Activated CD4-positive, alpha-beta T cell treated with anti-CD3 and anti-CD28 coated beads, Interleukin-2, amount 10 ng/mL, durations not matched to agents 24 days and 14 days (primary cell): ENCODE measurements at places on chromosomes 3 and 15. TPM values are rescaled to one million over a fixed set of nuclear protein-coding genes. Genes with fewer than 3 reads are reported as not detected.
A peak's percentile ranks its signal among the peaks of the same experiment; 100 is the strongest.

- DNase-seq = no peak
Measured at GRCh38 chr3:197050511-197050910, 20.9 kb upstream of the MELTF start.

GRCh38 chr3:15426579-15427118 is 695 bp downstream of the METTL6 start:
- DNase-seq = no peak

GRCh38 chr15:73022161-73022560 is 30.1 kb upstream of the NEO1 start:
- DNase-seq = no peak

DNA sequence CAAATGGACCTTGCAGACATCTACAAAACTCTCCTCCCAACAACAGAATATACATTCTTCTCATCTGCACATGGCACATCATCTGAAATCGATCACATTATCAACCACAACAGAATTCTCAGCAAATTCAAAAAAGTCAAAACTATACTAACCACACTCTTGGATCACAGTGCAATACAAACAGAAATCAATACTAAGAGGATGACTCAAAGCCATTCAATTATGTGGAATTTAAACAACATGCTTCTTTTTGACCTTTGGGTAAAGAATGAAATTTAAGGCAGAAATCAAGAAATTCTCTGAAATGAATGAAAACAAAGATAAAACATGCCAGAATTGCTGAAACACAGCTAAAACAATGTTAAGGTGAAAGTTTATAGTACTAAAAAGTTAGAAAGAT is 358.1 kb downstream of the NSUN3 start:
- DNase-seq = no peak

DNA sequence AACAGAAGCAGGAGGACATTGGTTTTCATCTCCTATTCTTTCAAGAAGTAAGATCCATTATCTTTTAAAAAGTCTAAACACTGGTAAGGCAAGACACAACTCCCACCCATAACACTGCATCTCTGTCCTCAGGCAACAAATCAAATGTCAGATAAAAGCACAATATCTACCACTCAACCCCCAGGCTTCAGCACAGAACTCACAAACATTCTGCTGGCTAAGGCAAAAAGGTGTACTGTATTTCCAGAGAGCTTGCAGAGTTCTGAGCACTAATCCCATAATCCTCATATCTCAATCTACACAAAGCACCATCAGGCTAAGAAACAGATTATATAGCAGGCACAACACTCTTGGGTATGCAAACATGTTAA is 20.9 kb downstream of the RAF1 start:
- DNase-seq = no peak

- no peak for DNase-seq
Measured at GRCh38 chr3:38015485-38015884, 14.0 kb downstream of the PLCD1 start.

DNA sequence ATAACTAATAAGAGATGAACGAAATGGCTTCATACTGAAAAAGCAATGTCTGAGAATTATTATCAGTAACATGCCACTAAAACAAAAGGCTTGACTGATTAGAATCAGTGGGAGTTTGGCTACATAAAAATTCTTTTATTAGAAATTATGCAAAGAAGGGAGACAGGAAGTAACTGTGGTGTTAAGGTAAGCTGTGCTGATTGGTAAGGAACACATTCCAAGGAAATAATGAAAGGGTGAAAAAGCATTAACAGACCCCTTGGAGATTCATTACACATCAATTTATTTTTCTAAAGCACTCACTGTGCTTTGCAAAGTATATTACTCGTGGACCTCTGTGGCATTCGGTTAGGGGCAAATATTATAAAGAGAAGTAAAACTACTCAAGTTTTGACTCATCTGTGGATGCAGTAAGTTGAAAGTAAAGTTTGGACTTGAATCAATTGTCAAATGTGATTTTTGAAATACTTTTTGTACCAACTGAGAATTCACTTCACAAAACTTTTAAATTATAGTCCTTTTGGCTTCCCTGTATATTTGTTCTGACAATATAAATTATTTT is 176.1 kb upstream of the ZPLD1 start:
- DNase-seq = no peak

Gene UCN2
- not detected in 2 replicates for total RNA-seq

DNA sequence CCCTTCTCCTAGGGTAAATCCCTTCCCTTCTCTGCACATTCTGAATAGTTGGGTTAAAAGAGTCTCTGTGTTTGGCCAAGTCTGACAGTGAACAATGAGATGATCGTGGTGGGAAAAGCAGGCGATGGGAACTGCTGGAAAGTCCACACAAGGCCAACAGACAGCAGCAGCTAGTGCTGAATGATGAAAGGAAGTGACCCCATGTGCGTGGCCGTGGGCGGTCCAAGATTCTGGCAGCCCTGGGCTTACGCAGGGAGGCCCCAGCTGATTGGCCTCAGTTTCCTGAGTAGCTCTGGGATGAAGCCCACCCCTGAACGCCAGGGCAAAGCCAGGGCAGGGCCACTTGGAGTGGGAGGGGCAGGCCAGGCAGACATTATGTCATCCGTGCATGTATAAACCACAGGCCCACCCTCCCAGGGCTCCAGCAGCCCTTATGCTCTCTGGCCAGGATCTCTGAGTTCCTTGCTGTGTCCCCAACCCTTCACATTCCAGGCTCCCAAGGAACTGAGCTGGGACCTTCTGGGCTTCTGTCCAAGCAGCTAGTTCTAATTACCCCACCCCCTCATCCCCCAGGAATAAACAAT is 57.8 kb downstream of the CDC25A start:
- no peak for DNase-seq

Gene CAMK2N2
- total RNA-seq = 0.14 TPM in 2 replicates

Gene CCDC66
- total RNA-seq = 36.8 and 37.8 TPM in 2 replicates

DNA sequence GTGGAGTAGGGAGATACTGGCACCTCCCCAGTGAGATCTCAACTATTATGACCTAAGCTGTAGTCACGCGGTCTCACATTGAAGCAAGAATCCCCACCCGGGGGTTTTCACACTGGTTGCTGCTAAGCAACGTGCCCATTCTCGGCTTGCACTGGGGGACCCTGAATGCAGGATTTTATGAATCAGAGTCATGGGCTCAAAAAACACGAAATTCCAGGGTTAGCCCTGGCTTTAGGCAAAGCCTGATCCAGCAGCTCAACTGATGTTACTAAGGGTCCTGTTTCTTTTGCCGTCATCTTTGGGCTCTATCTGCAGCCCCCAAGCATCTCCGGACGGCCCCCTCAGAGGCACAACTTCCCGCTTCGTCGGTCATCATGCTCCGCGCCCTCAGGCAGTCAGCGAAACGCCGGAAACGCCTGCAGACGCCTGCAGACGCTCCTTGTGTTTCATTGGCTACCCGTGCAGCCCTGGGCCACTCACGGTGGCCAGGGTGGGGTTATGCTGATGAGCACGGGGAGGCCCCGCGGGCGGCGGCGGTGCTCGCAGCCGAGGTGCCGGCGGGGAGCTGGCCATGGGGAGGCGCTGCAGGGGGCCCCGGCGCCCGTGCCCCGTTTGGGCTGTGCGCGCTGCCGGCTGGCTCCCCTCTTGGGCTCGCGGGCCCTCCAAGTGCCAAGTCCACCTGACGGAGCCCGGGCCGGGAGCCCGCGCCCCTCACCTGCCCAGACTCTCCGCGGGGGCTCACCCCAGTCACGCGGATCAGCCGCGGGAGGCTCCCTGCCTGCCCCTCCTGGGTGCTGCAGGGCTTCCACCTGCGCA is 25.8 kb downstream of the EFCC1 start:
- DNase-seq = peak; percentile 98

DNA sequence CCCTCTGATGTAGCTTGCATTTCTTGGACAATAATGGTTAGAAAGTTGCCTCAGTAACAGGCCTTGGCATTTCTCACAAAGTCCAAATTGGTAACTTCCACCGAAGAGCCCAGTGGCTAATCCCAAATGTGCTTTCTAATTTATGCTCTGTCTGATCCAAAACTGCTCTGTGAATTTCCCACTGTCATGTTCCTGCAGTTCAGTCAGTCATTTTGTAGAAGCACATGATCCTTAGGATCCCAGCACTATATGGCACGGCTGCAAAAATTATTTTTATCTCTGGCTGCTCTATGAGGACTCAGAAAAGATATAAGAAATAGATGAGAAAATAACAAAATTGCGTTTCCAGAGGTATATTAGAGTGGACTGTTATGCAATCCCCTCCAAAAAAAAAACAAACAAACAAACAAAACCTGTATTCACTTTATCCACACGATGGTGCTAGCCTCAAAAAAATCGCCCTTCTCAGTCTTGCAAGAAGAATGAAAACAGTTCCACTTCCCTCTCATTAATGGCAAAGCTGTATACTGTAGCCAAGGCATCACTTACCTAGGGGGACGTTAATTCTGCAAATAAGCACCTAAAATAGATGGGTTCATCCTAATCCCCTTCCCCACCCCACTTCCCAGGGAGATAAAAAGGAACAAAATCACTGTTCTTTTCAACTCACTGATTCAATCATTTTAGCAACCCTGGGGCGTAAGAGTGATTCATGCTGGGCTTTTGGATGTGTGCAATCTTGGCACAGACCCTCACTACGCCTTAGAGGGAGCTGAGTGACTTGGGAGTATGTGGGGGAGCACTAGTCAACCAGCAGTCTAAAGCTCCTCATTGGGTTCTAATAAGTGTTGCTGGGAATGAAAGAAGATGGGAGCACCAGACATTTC is 61.3 kb downstream of the TMCO5A start:
- DNase-seq = peak; percentile 61

Gene MB21D2
- total RNA-seq = 8.6 and 9.4 TPM in 2 replicates

DNA sequence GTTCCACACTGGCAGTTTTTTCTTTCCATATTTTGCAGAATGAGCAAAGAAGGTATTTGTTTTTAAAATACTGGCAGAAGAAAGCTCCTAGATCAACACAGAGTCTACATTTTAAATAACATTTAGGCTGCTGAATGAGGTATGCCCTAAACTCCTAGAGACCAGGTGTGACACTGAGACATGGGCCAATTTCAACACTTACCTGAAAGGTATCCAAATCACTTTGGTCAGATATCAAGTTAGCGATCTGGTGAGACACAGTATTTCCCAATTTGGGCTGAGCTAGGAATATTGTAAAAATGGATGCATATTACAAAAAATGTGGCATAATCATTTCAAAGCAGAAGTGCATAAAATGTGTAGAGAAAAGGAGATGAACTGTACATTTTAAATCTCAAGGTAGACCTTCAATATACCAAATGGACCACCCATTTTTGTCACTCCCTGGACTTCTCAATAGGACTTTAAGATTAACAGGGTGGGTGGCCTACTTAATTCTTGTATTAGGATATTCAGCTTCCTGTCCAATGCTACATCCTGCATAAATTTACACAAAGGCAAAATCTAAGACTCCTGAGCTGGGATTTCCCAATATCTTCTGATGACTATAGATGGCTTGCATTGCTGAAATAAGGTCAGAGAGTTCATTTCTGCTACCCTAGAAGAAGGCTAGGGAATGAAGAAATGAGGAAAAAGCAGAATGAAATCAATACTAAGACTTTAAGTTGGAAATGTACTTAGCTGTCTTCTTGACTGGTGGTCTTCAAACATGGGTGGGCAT is 487.8 kb downstream of the FOXP1 start:
- no peak for DNase-seq

DNA sequence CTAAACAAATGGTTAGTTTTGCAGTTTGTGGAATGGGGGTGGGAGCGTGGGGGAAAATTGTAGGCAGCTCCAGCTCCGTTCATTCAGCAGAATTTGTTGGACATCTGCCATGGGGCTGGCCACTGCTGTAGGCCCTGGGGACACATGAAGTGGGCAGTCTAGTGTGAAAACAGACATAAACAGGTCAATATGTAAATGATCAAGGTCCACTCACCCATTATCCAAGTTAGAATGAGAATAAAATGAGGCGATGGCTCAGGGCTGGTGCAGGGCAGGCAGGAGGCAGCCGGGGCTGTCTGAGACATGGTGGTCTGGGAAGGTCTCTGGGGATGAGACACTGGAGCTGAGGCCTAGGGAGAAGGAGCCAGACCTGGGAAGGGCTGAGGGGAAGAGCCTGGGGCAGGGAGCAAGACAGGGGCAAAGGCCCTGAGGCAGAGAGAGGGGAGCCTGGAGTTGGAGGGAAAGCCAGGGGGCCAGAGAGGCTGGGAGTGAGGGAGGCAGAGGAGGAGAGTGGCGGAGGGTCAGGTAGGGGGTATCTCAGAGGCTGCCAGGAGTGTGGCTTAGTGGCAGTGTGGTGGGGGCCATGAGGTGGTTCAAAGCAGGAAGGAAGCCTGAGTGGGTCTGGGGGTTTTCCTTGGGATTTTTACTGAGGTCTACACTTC is 6.2 kb upstream of the SLC6A6 start:
- no peak for DNase-seq

Gene CIDEC
- not detected in 2 replicates for total RNA-seq

Gene TTC23
- total RNA-seq = 4.7 and 6.0 TPM in 2 replicates

DNA sequence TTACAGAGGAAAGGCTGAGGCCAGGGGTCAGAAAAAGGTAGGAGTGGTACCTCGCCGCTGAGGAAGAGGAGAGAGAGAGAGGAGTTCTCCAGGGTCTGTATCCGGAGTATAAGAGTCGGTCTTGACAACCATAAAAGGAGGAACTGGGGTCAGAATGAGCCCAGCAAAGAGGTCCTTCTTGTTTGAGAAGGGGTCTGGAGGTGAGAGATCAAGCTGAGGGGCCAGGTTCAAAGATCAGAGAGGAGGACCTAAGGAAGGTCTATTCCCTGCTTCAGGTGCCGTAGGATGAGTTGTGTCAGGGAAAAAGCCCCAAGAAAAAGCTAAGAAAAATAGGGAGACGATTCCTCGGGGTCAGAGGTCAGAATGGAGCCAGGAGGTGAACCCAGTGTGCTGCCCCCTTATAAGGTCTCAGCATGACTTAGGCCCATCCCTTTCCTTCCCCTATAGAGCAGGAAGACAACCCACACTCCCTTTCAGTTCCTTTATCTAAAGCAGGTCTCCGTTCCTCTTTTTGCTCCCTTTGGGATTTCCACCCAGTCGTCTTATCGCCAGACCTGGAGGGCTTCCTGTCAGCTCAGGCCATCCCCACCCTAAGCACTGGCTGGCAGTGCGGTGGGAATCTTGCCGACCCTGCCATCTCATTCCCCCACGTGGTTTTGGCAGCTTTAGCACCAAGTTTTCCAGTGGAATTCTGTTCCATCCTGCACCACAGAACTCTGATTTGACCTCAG is 651 bp downstream of the MTMR14 start:
- peak; percentile 71 for DNase-seq

DNA sequence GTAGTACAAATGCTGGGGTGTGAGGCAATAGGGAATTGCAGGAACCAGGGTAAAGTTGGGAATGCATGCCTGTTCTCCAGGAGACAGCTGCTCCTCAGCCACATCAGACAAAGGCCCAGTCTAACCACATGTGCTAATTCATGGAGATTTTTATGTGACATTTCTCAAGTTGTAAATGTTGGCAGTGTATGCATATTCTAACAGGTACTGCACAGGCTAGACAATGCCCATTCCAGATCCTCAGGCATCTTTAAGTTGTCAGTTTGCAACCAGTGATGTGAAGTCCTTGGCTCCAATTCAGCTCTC is 84.9 kb downstream of the EEFSEC start:
- no peak for DNase-seq

GRCh38 chr15:99719096-99719541 is 14.1 kb downstream of the LYSMD4 start:
- no peak for DNase-seq
